EL (cell line): ENCODE measurements at places on chromosomes 2 and 18.
A peak's percentile ranks its signal among the peaks of the same experiment; 100 is the strongest.

GRCh38 chr2:39513641-39514094 lies 76.6 kb upstream of the MAP4K3 start:
- peak; percentile 98 for DNase-seq

- no peak for DNase-seq
Observed at GRCh38 chr2:191907545-191907944, 60.7 kb upstream of the CAVIN2 start.

DNA sequence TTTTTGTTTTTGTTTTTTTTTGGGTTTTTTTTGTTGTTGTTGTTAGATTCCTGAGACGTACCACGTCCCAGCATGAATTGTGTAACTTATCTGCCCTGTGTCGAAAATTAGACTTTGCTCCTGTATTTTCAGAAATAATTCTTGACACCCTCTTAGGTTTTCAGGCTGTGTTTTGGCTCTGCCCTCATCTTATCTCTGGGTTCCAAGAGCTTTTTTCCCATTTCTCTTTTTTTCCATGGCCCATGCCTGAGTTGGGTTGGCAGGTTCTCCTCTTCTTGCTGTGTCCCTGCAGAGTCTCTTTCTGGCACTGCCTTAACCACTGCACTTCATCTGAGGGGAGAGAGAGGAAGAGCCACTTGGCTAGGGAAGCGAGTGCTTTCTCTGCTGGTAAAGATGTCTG lies 42.4 kb downstream of the CTIF start:
- no peak for DNase-seq

DNA sequence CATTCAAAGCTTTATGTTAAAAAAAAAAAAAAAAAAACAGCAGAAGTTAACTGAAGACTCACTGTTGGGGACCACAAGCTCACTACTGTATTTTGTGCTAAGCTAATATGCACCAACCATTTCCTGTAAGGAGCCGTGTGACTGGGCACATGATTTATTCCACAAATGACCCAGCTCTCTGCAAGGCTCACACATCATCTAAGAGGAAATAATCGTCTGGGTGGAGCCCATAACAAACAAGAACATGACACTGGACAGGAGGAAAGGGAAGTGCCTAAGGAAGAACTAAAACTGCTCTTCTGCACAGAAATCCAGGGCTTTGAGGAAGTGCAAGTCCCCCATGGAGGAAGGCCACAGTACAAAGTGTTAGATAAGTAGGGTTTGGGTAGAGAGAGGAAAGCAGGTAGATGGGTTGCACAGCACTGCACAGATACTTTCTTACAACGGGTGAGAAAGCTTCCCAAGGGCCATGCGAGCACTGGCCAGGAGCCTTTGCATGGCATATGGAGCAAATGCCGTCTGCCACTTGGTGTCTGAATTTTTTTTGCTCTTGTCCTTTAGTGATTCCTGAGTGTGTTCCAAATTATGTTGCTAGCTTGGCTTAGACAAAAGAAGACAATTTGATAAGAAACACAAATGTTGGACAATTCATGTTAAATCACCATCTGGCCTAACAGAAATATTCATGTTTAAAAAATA lies 24.4 kb downstream of the NFE2L2 start:
- peak; percentile 73 for DNase-seq

- DNase-seq = no peak
Observed at GRCh38 chr2:79882548-79882947, 369.7 kb downstream of the CTNNA2 start.

DNA sequence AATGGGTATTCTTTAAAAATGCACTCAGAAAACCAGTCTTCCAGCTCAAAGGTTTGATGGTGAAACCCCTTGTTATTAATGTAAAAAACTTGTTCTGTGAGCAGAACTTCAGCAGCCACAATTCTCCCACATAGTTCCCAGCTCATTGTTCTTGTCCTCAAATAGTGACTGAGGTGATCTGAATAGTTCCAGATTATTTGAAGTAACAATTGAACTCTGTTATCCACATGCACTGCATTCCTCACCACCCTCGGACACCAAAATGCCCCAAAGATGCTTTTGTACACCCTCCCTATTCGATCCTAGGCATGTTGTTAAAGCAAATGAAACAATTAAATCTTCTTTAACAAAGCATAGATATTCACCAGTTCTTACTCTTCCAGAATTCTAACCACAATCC lies 2186.8 kb upstream of the CELF4 start:
- DNase-seq = no peak

DNA sequence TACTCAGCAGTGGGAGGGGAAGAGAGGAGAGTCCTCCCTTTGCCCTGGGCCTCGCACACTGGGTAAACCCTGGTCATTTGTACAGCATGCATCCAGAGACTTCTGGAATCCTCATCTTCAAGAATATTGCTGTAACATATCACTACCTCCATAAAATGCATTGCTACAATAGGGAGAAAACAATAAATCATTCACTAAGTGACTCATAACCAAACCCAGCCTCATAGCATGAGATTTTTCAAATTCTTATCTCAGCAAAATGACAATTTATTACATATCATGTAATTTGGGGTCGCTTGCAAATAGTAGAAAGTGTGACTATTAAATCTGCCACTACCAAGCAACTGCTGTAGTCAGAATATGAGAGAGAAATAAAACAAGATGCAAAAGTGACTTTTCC lies 189.4 kb downstream of the ALK start:
- DNase-seq = no peak

DNA sequence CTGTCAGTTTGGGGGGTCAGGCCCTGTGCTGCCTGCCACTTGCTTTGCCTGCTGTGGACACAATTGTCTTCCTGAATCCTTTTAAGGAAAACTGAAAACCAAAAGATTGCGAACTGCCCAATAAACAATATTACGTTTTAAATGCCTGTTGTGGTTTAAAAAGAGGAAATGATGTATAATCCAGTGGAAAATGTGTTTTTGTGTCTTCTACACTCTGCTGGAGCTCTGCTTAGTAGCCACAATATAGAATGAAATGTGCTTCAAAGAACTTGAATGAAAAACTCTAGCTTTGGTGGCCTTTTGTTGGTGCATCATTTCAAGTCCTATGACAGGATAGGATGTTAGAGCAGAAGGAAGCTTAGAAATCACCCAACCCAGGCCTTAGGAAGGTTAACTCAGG lies 23.2 kb upstream of the CABYR start:
- no peak for DNase-seq

DNA sequence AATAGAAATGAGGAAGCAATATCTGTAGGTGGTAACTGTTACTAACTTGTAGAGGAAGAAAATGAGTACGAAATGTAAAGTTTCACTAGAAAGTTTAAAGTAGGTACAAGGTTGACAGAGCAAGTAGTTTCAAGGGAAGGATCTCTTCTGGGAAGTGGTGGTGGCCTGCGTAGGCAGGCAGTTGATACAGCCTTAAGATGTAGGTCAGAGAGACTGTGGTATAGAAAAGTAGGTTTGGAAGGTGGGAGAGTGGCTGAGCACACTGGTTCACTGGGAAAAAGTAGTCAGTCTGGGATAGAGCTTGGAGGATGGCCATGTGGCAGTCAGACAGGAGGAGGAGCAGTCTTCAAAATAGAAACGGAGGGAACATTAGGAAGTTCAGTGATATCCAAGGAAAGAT lies 23.5 kb downstream of the KDM3A start:
- DNase-seq = no peak

- no peak for DNase-seq
Observed at GRCh38 chr2:152613235-152613634, 104.0 kb downstream of the PRPF40A start.

- DNase-seq = peak; percentile 36
Observed at GRCh38 chr2:239252801-239253200, 148.0 kb downstream of the HDAC4 start.

GRCh38 chr2:71064110-71064611 lies 4.3 kb upstream of the NAGK start:
- no peak for DNase-seq

GRCh38 chr2:146869328-146869727 lies 975.5 kb upstream of the ACVR2A start:
- DNase-seq = no peak
